ENCODE measurements at places on chromosomes 3 and 15. TPM values are rescaled to one million over a fixed set of nuclear protein-coding genes. Genes with fewer than 3 reads are reported as not detected.

DNA sequence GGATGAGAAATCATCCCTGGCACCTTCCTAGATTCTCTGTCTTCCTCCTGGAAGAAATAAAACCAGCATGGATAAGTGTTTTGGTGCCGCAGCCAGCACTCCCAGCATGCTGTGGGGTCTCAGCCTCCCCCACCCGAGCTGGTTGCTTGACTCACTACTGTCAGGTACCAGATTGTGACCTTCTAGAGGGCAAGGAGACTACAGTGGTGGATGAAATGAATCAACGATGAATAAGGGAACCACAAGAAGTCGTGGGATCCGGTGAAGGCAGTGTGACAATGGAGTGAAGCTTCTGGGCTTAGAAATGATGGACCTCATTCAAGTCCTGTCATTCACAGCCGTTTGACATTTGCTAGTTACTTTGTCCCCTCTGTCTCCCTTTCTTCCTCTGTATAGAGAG is 50.2 kb upstream of the SLCO3A1 start:
- DNase-seq: no peak

- DNase-seq: no peak
Measured at GRCh38 chr3:1172644-1173043, 79.8 kb downstream of the CNTN6 start.

GRCh38 chr15:26667222-26667988 is 105.5 kb downstream of the GABRB3 start:
- no peak for DNase-seq

- DNase-seq: peak; percentile 16
Measured at GRCh38 chr3:190617185-190617584, 103.3 kb downstream of the IL1RAP start.

- no peak for DNase-seq
Measured at GRCh38 chr15:47725906-47726305, 8.6 kb downstream of the SEMA6D start.

The CGNL1 gene
- 2.2 TPM for total RNA-seq

GRCh38 chr3:61944726-61945125 is 383.4 kb downstream of the PTPRG start:
- DNase-seq: no peak

The SETD5 gene
- 108 TPM for total RNA-seq

The HCLS1 gene
- total RNA-seq: 41.9 TPM

GRCh38 chr15:81575436-81576123 is 201.6 kb upstream of the TMC3 start:
- DNase-seq: no peak

The SPRED1 gene
- 10.9 TPM for total RNA-seq

The SAMD7 gene
- not detected for total RNA-seq

DNA sequence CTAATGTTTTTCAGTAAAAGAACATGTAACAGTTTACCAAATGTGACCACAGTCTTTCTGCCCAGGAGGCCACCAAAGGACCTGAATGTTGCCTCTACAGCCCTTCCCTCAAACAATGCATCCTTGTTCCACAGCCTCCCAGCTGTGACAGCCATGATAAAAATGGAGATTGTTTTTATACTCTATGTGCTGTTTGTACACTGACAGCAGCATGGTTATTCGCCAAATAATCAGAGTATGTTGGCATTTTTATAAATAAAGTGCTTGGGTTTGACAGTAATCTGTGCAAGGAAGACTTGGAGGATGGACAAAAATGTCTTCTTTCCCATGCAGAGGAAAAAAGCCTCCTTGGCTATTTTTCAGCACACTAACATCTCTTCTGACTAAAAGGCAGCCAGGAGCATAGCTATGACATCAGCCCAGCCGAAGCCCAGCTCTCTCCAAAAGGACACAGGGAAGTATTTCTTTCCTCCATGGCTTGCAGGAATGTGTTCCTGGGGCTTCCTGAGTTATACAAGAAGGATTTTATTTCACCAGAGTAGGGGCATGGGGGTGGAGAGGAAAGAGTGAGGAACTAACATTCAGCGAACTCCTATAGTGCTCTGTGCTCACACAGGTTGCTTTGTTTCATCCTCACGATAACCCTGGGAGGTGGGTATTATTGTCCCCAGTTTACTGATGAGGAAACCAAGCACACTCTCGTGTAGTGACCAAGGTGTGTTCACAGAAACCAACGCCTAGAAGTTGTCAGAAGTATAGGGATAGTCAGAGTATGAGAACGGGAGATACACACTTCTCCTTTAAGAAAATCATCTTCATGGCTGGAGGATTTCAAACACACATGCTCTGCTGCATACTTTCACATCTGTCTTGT is 339.7 kb downstream of the MECOM start:
- no peak for DNase-seq

The SEMA6D gene
- 44.1 TPM for total RNA-seq

- DNase-seq: no peak
Measured at GRCh38 chr3:64300790-64301423, 75.6 kb upstream of the PRICKLE2 start.

The PDE8A gene
- 162 TPM for total RNA-seq

DNA sequence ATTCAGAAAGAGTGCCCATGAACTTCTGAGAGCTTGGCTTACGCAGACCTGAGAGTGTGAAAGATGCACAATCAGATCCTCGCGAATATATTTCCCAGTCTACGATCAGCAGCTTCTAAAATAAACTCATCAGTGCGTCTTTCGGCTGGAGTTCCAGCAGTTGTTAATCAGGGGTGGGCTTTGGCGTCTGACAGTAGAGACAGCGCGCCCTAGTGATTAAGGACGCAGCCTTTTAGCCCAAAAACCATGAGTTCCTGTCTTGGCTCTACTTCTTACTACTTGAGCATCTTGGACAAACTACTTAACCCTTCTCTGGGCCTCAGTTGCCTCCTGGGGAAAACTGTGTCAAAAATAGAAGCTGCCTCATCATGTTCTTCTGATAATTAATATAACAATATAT is 15.8 kb upstream of the ARRDC4 start:
- DNase-seq: no peak

GRCh38 chr15:90232196-90232595 is 1.5 kb downstream of the CIB1 start:
- no peak for DNase-seq

DNA sequence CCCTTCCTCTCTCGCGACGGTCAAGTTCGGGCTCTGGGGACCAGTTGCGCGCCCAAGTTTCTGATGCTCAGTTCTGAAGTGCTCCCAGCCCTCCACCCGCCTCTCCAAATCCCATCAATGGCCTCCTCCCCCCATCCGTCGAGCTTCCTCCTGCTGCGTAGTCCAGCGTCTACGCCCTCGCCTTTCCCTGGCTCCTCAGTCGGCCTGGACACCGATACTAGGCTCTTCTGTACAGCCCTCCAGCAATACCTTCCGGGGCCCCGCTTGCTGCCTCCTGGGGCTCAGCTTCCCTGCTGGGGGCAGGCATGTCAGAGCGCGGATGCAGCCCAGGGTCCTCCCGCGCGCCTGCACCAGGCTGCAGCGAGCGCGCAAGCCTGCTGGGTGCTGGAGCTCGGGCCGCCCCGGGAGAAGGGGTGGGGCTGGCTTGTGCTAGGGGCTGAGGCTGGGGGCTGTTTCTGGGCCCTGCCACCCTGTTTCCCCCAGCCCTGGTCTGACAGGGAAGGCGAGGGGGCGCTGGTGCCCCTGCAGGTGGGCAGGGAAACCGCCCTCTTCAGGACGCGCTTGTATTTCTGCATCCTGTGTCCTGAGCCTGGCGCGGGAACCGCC is 353.3 kb upstream of the SUCLG2 start:
- no peak for DNase-seq

DNA sequence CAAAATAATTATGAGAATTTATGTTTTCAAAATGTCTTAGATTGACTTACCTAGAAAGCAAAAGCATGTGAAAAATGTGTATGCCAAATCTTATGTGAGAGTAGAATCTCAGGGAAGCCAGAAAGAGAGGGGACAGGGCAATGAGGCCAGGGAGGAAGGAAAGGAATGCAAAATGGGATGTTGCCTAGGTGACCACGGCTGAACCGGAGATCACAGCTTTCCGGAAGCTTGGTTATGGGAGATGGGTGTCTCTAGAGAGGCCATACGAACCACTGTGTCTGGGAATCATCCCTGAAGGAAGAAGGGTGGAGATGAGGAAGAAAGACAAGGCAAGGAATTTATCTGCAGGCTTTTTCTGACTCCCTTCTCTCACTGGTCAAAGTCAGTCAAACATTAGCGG is 76.0 kb downstream of the SUCLG2 start:
- DNase-seq: no peak

Data from transverse colon (tissue), 4 donors.